ENCODE measurements at places on chromosomes 1 and 21. TPM values are rescaled to one million over a fixed set of nuclear protein-coding genes. Genes with fewer than 3 reads are reported as not detected.

MAP3K7CL gene
- 13.3 TPM for total RNA-seq

GRCh38 chr1:48030696-48031365 lies 33.6 kb upstream of the TRABD2B start:
- no peak for DNase-seq

DNA sequence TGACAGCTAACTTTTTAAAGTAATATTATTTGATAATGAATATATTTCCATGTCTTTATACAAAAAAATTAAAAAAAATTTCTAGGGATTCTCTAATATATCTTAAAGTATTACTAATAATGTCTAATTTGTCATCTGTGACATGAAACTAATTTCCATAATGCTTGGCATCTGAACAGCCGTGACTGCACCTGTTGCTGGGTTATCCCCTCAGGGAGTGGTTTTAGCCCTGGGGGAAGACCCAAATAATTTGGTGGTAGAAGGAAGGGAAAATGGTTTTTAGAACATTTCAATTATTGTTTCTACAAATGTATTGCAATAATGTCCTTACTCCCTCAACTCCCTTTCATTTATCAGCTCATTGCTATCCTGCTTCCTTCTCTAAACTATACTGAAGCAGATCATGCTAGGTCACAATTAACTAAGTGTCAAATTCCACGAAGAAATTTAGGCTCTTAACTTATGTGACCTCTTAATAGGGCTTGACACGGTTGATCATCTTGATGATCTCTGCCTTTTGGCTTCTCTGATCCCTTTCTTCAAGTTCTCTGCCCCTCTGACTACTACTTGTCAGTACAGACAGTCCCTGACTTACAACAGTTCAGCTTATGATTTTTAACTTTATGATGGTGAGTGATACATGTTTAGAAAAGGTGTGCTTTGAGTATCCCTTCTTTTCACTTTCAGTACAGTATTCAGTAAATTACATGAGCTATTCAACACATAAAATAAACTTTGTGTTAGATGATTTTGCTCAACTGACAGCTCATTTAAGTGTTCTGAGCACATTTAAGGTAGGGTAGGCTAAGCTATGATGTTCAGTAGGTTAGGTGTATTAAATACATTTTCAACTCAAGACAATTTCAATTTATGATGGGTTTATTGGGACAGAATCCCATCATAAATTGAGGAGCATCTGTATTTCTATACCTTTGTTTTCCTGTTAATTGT lies 26.4 kb upstream of the DPH5 start:
- DNase-seq: no peak

KAZN gene
- total RNA-seq: 8.3 TPM

- peak; percentile 13 for DNase-seq
These were observed 489.3 kb downstream of the AMY1C start for GRCh38 chr1:104238991-104239390.

LCE1D gene
- not detected for total RNA-seq

DNA sequence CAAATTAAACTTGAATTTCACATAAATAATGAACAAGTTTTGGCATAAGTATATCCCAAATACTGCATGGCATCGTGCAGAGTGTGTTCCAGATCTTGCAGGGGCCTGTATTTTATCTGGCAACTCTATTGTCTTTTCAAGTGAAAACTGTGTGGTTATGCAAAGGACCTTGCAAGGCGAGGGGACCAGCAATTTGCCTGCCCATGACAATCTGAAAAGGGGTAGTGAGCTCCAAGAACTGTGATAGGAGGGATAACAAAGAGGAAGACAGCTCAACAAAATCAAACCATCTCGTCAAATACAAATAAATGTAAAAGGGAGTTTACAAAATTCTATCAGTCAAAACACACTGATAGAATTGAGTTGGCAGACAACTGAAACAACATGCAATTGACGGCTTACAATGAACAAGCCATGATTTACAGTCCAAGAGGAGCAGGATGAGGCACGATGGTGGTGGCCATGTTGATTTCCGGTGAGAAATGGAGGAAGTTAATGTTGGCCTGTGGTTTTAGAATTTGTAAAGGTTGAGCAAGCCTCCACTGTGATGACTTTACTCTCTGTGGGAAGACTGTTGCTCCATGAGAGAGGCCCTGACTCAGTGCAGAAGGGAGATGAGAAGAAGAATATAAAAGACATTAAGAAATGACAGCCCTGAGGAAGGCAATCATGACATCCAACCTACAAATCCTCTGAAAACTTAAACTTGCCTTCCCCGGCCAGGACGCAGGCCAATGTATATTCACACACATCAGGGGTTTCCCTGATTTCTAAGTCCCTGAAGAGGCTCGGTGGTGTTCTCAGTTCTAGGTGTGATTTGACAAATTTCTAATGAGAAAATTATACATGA lies 132.2 kb downstream of the ADSS2 start:
- no peak for DNase-seq

FOXO6 gene
- not detected for total RNA-seq

GNG4 gene
- 1.5 TPM for total RNA-seq

DNA sequence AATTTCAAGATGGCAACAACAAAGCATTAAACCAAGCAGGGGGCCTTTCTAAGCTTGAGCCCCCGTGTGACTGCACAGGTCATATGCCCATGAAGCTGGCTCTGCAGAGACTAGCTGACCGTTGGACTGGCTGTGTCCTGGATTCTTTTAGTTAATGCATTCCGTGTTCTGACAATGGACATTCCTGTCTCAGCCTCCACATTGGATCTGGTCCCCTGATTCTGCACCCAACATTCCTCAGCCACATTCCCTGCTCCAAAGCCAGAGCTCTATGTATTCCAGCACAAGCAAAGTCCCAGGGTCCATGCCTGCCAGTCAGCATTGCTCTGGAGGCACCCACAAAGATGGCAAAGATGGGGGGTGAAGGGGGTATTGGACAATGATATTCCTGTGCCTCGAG lies 5.1 kb upstream of the NAV1 start:
- DNase-seq: no peak

PER3 gene
- 55.8 TPM for total RNA-seq

- no peak for DNase-seq
These were observed 5.3 kb downstream of the MIB2 start for GRCh38 chr1:1620433-1621139.

DNA sequence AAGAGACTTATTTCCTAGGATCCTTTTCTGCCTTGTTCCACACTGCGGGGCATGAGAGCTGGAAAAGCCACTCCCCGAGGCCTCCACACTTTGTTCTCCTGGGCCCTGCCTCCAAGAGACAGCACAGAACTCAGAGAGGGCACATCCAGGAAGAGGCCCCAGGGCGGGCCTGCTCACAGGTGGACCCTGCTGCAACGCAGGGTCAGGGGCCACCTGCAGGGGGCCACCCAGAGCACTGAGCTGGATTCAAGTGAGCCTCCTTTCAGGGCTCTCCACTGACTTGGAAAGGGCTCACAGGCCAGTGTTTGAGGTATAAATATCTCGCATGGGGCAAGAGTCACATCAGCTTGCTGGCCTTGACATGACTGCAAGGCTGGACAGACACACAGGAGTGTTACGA lies 4.8 kb downstream of the RGS16 start:
- no peak for DNase-seq

DNA sequence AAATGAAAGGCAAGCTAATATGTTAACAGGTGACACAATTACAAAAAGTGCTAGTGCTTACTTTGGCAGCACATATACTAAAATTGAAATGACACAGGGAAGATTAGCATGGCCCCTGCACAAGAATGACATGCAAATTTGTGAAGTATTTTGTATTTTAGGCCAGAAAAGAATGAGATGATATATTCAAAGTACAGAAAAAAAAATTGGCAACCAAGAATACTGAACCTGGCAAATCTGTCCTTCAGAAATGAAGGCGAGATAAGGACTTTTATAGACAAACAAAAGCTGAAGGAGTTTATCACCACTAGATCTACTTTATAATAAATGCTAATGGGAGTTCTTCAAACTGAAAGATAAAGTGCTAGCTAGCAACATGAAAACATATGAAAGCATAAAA lies 350.0 kb upstream of the POU3F1 start:
- DNase-seq: no peak

DNA sequence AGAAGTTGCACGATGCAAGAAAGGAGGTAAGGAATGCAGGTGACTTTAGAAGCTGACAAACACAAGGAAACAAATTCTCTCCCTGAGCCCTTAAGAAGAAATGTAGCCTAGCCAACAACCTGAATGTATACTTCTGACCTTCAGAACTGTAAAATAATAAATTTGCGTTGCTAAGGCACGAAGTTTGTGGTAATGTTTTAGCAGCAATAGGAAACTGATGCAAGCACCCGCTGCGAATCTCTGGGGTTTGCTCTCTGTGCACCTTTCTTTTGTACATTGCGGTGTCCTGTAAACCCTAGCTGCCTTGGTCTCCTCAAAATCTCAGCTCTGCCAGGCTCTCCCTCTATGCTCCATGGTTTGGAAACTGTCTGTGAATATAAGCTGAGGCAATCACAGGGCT lies 15.1 kb downstream of the CD53 start:
- no peak for DNase-seq

DNA sequence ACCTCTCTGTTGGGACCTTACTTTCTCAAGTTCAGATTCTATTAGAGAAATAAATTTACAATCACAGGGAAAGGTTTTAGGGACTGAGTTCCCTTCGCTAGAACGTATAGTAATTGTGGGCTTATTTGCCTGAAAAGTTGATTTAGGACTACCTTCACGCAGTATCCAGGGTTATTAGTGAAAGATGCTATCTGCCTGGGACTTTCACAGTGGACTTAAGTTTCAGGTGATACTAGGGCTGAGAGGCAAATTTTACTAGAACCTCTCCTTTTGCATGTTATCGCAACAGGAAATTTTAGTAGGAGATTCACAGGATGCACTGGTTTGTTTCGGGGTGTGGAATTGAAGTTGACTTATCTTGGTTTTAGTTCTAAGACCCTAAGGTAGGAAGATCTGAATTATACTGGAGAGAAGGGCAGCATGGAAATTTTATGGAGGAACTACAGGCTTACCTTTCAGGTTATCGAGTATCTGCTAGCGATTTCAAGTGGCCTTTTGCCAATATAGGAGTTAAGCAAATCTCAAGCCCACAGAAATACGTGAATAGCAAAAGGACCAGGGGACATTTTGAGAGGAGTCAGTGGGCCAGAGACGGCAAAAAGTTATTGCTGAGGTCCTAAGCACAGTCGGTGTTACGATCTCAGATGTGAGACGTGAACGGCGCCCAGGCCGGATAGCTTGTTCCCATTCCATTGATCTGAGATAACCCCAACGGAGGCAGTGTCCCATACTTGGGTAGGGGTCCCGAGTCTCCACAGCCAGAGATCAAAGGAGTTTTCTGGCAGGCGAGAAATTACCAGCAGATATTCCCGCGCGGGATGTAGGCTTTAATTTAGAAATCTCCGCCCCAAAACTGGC lies 723 bp upstream of the GNAI3 start:
- peak; percentile 70 for DNase-seq

LINGO4 gene
- total RNA-seq: not detected

DNA sequence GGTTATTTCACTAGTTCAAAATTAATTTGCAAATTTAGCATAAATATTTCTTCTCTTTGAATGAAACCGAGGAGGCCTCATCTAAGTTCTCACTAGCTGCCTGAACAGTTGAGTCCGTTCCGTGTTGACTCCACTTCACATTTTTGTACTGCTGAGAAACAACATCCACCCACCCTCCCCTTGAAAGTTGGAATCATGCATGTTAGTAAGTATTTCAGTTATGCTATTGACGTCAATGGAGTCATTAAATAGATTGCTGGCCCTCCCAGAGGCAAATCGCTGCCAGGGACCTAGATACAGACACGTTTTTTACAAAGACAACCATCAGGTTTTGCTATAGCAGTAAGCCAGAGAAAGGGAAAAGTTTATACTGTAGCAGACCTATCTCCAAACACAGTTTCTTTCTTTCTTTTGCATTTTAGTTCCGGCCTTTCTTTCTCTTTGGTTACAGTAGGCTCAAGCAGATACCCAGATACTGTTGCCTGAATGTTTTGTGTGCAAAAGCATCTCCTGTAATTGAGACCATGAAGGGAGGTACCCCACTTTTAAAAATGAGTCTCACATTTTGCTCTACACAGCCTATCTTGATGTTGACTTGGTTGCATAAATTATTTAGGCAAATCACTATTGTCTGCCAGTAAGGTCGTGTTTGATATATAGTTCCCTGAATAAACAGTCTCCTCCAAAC lies 262.6 kb upstream of the SGIP1 start:
- DNase-seq: peak; percentile 96

- no peak for DNase-seq
These were observed 13.1 kb downstream of the NR5A2 start for GRCh38 chr1:200040481-200041138.

ITLN2 gene
- not detected for total RNA-seq

DNA sequence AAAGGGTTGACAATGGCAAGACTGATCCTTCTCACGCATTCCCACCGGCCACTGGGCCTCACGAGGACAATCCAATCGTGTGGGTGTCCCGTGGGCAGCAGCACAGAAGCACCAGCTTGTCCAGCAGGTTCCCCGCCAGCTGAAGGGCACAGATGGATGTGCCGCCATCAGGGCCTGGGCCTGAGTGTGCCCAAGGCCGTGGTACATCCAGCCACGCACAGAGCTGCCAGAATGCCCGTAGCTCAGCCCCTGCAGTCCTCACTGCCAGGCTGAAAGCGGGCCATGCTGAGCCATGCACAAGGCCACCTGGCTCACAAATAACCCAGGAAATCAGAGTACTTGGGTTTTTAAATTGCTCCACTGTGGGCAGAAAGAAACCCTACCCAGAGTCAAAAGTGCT lies 7.0 kb downstream of the NPHP4 start:
- DNase-seq: no peak

LCE1B gene
- not detected for total RNA-seq

DNA sequence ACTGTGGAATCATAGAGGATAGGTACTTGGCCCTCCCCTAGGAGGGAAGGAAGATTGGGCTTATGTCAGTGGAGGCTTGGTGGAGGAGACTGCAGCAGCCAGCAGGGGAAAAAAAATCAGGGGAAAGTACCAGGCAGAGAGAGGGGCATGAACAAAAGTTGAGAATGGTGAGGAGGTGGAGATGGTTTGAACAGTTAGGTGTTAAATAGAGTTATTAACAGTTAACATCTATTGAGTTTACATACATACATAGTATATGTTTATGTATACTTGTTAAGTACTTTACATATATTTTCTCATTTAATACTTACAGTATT lies 136.5 kb upstream of the HNRNPU start:
- DNase-seq: no peak

DNA sequence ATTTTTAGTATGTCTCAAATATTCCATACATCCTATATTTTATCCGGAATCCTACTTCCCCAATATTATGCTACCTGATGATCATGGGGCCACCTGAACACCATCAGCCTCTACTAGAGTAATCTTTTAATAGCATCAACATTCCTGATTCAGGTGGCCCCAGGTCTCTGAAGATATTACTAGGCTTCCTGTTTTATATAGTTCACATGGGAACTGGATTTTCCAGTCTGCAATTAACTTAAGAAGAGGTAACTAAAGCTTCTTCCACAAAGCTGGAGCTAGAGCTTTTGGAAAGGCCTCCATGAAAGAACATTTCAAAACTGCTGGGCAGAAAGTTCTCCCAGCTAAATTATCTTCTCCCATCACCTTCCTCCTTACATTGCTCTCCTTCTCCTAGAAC lies 72.3 kb upstream of the ADAM30 start:
- DNase-seq: no peak

- no peak for DNase-seq
These were observed 28.1 kb upstream of the TARBP1 start for GRCh38 chr1:234507089-234507488.

AMY2A gene
- total RNA-seq: not detected

GRCh38 chr1:161502641-161503393 lies 2.4 kb upstream of the FCGR2A start:
- no peak for DNase-seq
